ENCODE measurements at places on chromosomes 4 and X. TPM values are rescaled to one million over a fixed set of nuclear protein-coding genes. Genes with fewer than 3 reads are reported as not detected.

DNA sequence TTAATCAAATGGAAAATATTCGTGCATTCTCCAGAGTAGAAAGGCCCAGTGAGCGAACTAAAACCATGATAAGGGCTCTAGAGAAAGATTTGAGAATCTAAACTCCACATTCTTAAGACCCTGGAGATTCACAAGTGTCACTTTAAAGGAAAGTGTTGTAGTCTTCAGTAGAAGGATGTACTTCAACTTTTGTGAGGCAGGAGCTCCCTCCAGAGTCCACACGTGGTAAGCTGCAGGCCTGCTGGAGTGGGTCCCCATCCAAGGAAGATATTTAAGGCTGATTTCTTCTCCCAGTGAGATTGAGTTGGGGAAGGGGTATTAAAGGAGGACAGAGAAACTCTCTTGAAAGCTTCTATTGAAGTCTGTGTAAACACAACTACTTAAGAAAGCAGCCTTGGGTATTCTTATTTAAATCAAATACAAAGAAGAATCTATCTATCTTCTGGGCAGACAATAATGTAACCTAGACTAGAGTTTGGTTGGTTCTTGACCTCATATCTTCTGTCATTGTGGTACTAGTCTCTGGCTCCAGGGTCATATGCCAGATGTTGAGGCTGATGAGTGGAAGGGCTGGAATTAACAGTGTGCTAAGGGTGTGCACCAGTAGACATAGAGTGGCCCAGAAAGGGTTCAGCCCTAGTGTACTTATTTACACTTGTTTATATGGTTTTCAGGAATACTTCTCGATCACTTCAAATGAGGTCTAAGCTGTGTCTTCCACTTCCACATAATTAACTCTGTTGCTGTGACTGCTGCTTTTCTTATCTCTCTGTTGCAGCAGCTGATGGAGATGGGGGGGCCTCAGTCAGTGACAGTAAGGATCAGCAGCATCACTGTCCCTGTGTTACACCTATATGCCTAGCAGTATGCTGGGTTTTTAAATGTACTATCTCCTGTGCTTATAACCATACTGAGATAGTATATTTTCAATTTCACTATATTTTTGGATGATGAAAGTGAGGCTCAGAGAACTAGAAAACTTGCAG, 76.1 kb downstream of the HMGB2 start:
- no peak for DNase-seq

- DNase-seq: no peak
These were observed 2.5 kb upstream of the DUSP9 start for GRCh38 chrX:153644356-153645125.

GRCh38 chr4:54909961-54910360, 215.4 kb downstream of the KDR start:
- no peak for DNase-seq

- no peak for DNase-seq
These were observed at the start of gene BTK for GRCh38 chrX:101385795-101386541. Gene BTK (minus strand): TSS chrX:101386191. CDS start chrX:101375284, 10,907 bp downstream.

GRCh38 chrX:154399527-154400368, 1.6 kb downstream of the RPL10 start:
- no peak for DNase-seq

- no peak for DNase-seq
These were observed 3.0 kb downstream of the STARD8 start for GRCh38 chrX:68650491-68650890.

DNA sequence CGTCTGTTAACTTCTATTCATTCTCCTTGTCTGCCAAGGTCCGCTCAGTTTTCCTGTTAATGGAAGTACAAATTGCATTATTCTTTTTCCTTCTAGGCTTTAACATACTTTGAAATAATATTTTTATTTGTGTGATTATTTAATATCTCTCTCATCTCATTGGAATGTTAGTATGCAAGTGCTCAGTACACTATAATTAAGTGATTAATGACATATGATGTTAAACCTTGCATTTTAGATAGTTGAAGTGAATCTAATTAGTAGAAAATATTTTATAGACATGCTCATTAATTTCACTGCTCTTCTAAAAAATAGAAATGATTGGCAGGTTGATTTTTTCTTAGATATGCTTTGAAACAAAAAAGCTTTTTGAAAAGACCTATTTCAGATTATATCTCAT, 1079.8 kb downstream of the RAPGEF2 start:
- DNase-seq: no peak

DNA sequence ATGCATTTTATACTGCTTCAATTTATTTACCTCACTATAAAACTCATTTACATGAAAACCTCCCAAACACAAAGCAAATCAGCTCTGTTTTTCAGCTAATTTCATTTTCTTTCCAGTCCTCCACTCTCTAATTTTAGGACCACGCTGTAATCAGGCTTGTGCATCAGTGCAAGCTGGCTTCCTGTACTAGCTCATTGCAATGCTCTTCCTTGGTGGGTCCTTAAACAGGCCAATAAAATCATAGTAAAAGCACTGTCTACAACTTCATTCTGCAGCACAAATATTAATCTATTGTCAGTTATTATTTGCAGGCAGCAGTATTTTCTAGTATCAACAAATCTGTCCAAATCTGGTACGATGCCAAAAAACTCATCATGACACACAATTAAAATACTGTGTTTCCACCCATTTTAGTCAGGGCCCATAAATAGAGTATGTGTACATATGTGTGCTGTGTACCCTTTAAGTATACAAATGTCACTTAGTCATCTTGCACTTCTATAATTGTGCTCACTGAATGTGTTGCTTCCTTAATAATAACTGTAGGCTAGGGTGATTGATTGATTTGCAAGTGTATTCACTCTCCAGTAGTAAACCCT, 178.2 kb upstream of the HCCS start:
- no peak for DNase-seq

DNA sequence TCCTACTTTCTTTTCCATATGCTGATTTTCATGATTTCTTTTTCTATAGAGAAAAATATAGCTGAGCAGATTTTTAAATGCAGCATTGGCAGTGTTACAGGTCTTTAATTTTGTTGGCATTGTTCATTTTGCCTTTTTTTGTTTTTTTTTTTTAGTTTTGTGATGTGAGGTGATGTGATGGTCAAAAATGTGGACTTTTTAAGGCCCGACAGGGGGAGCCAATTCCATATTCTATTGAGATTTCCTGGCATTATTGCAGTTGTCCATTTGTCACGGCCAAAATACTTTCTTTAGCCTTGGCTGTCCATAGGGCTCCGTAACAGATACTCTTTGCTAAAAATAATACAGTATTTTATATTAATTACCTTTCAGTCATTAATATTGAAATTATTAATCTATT, 47.8 kb downstream of the SLIT2 start:
- no peak for DNase-seq

DNA sequence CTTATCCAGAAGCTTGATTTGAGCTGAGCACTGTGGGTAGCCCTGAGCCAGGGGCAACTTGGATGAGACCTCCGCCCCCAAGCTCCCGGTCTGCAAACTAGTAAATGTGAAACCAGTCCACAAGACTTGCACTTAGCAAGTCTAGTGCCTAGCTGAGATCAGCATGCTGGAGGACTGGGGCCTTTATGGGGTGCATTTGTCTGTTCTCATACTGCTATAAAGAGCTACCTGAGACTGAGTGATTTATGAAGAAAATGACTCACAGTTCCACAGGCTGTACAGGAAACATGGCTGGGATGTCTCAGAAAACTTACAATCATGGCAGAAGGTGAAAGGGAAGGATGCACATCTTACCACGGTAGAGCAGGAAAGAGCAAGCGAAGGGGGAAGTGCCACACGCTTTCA, 42.1 kb upstream of the HOPX start:
- no peak for DNase-seq

DNA sequence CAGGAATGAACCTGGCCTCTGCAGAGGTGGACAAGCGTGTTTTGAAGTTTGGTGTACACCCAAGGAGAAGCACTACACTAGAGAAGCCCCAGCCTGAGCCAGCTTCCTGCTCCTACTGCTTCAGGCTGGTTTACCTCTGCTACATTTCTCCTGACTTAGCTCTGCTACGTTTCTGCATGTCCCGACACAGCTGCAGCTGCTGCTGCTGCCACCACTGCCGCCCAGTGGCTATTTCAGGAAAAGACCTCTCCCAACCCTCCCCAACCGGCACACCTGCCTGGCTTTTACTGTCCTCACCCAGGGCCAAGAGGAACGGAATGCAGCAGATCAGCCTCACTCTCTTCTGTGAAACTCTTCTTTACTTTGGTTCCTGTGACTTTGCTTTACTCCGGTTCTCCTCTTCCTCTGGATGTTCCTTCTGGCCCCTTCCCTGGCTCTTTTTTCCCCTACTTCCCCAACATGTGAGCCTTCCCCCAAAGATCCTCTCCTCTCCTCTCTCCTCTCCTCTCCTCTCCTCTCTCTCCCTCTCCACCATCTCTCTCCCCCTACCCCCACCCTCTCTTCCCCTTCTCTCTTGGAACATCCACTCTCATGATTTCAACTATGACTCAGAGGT, 3.1 kb upstream of the P2RY4 start:
- no peak for DNase-seq

DNA sequence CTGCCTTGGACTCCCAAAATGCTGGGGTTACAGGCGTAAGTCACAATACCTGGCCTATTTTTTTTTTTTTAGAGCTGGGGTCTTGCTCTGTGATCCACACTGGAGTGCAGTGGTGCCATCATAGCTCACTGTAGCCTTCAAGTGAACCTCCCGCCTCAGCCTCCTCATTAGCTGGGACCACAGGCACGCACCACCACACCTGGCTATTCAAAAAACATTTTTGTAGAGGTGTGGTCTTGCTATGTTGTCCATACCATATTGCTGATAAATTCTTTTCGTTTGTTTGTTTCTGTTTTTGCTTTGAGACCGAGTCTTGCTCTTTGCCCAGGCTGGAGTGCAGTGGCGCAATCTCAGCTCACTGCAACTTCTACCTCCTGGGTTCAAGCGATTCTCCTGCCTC, 21.6 kb downstream of the ENOPH1 start:
- DNase-seq: no peak

- no peak for DNase-seq
These were observed 39.0 kb downstream of the PTTG2 start for GRCh38 chr4:37999000-37999716.

DNA sequence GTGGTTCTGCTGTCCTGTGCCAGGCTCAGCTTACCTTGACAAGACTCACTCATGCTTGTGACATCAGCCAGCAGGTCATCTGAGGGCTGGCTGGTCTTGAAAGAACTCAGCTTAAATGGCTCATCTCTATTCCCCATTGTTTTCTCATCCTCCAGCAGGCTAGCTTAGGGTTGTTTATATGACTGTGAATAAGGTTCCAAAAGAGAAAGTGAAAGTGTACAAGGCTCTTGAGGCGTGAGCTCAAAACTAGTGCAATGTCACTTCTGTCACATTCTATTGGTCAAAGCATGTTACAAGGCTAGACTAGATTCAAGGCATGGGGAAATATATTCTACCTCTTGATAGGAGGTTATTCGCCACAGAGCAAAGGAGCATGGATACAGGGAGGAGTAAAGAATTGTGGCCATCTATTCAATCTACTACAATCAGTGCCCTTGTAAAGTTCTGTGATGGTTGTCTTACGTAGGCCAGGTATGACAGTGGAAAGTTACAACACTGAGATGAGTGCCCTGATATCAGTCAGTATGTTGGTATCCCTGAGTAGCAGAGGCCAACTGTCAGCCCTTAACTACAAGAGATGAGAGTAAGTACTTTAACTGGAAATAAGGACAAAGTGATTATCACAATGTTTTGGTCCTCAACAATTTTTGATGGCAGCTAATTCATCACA, 19.8 kb upstream of the TMLHE start:
- no peak for DNase-seq

- no peak for DNase-seq
These were observed 114.7 kb downstream of the MID1 start for GRCh38 chrX:10505726-10506125.

GRCh38 chr4:55121246-55121645, 4.1 kb downstream of the KDR start:
- DNase-seq: no peak

DNA sequence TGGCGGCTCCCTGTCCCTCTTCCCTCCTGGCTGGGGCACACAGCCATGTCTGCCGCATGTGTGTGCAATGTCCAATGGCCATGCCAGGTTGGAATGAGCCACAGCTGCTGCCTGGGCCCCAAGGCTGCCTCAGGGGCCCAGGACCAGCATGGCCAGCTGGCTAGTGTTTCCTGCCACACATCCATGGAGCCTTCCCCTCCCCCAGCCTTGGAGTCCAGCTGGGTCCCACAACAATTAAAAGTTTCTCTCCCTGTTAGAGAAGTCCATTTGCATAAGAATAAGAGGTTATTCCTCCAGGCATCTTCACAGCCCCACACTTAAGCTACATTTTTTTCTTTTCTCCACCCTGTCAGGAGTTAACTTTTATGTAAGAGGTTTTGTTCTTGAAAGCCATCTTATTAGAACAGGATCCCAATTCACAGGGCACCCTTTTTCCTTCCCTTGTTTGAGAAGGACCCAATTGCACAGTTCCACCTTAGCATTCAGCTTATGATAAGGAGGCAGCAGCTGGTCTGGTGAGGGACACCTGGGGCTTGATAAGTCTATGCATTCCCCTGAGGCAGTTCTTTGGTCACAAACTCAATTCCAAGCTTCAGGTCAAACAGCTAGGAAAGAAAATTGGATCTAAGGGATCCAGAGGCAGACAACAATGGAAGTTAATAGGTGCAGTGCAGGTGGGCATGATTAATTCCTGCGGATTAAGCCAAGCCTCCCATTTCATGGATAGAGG, 963.3 kb upstream of the GRIA3 start:
- DNase-seq: no peak

LUZP4 gene
- not detected for total RNA-seq

VBP1 gene
- total RNA-seq: 30.4 TPM

PCDH11X gene
- total RNA-seq: 0.24 TPM

SLC16A2 gene
- total RNA-seq: 8.0 TPM

ASB12 gene
- total RNA-seq: not detected

PIN4 gene
- total RNA-seq: 4.5 TPM

FAM9C gene
- total RNA-seq: not detected

BRS3 gene
- total RNA-seq: not detected

GLRA2 gene
- not detected for total RNA-seq

CT45A10 gene
- total RNA-seq: not detected

TBC1D25 gene
- 8.7 TPM for total RNA-seq

IL2RG gene
- 18.4 TPM for total RNA-seq

ABCG2 gene
- total RNA-seq: 16.2 TPM

Data from omental fat pad (tissue), 4 donors.